IPS-NIHi11 (cell line): ENCODE measurements at places on chromosomes 1 and 21.

- no peak for DNase-seq
Measured at GRCh38 chr1:26758358-26758757, 29.4 kb upstream of the PIGV start.

DNA sequence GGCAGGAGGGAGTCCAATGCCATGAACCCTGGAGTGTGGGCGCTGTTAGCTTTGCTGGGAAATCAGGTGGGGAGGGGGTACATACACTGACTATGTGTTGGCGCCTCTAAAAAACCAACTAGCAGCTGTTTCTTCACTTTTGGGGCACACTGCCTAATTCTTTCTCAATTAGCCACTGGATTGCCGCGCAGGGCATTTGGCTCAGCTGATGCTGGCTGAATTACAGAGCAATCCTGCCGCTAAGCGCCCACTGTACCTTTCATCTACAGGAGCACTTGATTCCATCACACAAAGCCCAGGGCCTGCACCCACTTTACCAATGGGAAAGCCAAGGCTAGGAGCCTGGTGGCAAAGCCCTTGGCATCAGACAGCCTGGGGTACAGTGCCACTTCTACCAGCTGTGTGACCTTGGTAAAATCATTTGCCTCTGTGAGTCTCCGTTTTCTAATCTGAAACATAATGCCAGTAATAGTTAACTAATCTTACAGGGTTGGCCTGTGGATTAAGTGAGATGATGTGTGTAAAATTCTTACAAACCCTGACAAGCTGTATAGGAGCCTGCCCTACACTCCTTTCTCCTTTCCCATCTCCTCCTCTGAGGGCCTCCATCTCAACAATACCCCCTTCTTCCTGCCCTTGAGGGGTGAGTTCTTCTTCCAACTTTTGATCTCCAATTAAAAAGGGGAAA is 59.0 kb downstream of the UBE2T start:
- DNase-seq, result no peak

GRCh38 chr1:234495231-234495990 is 16.4 kb upstream of the TARBP1 start:
- DNase-seq, result no peak

DNA sequence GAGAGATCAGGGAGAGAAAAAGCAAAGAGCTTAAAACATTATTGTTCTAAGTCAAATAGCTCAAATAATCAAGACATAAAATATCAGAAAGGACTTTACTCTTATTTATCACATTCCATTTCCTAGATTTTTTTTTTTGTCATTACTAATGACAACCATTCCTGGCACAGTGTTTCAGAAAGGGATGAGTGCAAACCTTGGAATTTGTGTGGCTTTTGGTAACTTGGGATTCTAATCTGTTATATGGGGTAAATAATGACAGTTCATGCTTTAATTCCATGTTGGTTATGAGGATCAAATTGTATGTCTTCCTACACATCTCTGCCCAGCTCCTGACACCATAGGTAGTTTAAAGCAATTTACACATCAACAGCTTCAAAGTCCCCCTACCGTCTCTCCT is 358.4 kb upstream of the ADGRL4 start:
- no peak for DNase-seq

DNA sequence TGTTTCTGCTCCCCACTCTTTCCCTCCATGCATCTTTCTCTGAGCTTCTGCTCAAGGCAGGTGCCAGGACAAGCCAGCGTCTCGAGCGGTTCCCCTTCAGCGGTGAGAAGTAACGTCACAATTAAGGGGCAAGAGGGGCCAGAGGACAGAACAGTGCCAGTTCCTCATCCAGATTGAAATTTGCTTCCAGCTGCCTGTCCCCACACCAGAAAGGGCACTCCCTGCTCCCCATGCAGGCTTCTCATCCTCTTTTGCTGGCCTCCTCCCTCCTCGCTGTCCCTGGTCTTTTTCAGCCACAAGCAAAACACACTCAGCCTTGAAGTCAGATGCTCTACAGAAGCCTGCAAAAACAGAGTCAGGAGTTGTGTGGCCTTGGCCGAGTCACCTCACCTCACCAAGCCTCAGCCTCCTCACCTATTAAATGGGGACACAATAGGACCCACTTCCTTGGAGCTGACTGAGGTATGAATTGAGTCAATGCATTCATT is 35.0 kb upstream of the ECE1 start:
- no peak for DNase-seq

DNA sequence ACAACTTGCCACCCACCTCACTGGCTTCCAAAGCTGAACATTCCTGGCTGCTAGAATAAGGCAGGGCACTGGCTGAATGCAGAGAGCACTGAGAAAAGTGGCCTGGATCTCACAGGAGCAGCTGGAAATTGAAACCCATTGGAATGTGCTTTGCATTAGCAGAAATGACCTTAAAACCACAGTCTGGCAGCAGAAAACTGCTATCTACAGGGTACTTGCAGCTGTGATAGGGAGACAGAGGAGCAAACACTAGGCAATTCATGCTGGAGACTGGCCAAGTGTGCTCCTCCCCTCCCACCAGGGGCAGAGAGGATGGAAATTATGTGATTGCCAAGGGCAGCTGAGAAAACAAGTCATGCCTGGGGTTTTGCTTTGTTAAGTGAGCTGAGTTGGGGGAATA is 47.2 kb downstream of the HSD3B1 start:
- DNase-seq, result peak; percentile 15

DNA sequence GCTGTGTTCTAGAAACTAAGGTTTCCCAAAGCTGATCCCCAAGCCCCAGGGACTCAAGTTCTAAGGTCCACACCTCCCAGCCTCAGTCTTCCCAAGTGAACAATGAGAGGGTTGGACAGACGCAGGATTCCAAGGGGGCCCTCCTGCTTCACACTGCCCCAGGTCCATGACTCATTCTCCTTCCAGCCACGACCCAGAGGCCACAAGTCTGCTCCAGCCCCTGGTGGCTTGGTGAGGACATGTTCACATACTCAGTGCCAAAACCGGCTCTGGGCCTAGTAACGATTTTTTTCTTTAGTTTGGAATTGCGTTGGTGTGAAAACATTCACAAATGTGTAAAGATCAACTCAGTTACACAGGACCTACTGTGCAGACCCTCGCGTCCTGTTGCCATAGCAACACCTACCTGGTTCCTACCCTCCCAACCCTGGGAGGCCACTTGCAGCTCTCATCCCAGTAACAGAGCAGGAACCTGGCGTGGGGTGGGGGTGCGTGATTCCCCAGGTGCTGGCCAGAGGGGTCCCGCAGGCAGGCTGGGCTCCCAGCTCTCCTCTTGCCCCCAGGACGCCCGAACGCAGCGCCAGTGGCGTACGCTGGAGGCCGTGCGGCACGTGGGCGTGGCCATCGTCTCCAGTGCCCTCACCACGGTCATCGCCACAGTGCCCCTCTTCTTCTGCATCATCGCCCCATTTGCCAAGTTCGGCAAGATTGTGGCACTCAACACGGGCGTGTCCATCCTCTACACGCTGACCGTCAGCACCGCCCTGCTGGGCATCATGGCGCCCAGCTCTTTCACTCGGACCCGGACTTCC is 57.0 kb downstream of the DISP3 start:
- no peak for DNase-seq

DNA sequence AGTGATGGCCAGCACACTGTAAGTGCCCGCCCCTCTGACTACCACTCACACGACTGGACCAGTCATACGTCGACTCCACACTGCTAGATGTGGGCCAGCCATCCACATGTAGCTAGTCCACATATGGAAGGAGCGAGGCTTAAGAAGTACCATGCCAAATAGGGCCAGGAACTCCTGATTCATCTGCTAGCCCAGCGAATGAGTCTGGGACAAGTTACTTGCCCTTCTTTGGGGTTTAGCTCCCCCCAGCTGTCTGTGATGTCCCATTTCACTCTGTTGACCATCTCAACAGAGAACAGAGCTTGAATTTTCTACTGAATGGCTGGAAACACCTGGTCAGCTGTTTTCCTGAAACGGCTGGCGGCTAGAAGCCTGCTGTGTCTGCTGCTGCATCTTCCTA is 5.8 kb downstream of the CSRP1 start:
- no peak for DNase-seq
